Renal cortical epithelial cell (primary cell): ENCODE measurements at places on chromosomes 3 and 15. TPM values are rescaled to one million over a fixed set of nuclear protein-coding genes. Genes with fewer than 3 reads are reported as not detected.

DNA sequence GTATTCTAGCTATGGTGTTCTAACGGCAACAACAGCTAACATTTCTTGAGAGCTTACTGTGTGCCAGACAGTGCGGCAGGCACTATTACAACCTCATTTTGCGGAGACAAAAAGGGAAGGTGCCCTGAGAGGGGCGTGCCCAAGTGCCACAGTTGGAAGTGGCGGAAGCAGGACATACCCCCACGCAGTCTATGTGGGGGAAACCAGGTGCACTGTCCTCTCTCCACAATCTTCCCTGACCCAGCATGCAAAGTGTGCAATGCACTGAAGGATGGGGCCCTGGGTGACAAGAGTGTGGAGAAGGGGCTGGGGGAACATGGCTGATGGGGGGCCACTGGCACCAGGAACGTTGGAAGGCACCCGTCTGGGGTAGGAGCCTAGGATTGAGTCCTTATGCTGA lies 8.6 kb downstream of the ANP32A start:
- no peak for DNase-seq

IL17RE gene
- 0.69 and 1.3 TPM in 2 replicates for total RNA-seq

ZNF385D gene
- 1.0 TPM in 1 of 2 replicates, not detected in the other for total RNA-seq

GRCh38 chr3:14285548-14285925 lies 106.9 kb downstream of the LSM3 start:
- DNase-seq = no peak

DNA sequence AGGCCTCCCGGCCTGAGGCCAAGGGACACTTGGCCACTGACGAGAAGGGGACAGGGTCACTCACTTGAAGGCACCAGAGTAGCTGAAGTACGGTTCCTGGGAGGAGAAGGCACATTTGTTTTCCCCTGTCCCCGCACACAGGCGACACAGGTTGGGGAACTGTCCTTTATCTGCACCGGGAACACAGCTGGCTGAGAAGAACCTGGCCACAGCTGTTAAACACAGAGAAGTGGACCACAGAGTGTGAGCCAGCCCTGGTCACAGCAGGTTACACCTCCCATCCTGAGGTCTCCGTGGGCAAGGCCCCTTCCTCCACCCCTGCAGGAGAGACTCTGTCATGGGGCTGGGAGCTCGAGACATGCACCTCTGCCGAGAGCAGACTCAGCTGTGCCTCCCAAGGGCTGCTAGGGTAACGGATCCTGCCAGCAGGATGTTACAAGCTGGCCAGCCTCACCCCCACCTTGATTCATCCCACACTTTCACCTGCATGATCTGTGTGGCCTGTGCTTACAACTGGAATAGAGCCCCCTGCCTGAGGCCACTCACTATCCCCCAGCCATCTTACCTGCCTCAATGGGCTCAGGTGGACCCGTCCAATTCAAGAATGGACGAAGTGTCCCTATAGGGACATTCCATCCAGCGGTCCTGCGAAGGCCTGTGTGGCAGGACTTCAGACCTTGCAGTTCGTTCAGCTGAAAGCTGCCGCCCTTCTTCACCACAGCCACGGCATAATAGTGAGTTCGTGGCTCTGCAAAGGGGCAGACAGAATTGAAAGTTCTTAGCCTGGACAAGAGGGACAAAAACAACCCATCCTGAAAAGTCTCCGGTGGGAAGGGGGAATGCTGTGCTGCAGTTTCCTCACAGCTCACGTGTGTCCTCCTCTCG lies 9.2 kb downstream of the LTF start:
- DNase-seq = no peak

AP3B2 gene
- total RNA-seq = 0.17 and 1.5 TPM in 2 replicates

- peak; percentile 60 for DNase-seq
Observed at GRCh38 chr3:45760878-45761711, 35.2 kb downstream of the SLC6A20 start.

ABCC5 gene
- 12.0 and 93.6 TPM in 2 replicates for total RNA-seq

DNA sequence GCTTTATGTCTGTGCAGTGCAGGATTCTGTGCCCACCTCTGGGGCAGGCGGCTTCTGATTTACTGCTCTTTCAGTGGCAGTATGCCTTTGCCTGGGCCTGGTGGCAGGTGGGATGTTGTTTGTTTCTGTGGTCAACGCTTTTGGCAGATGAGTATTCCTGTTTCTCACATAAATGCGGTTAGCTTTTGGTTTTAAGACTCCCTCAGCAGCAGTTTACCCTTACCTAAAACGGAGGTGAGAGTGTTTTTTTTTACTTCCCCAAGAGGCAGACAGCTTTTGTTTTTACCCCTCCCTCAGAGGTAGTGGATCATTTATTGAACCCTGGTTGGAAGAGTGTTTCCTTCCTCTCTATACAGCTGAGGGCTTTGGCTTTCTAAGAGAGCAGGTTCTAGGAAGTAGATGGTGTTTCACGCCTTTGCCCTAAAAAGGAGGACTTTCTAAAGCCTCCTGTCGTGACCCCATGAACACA lies 134.1 kb upstream of the PLSCR5 start:
- DNase-seq = no peak

- no peak for DNase-seq
Observed at GRCh38 chr3:134487406-134487805, 1.5 kb downstream of the CEP63 start.

CCPG1 gene
- total RNA-seq = 41.8 and 119 TPM in 2 replicates

DNA sequence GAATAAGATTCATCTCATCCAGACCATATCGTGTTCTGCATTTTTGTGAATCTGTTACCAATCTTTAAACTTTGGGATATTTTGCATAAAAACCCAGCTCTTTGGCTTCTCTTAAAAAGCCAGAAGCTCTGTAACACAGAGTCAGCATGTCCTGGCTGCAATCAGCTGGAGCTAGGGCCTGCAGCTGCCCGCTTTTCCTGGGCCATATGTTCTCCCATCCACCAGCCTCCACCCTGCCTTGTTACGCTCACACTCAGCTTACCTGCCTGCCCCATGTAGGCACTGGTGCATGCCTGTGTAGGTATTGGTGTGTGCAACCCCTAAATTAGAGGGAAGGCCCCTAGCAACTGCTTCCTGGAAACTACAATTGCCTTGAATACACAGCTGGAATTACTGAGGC lies 48.2 kb downstream of the CRYGS start:
- no peak for DNase-seq

MYRIP gene
- total RNA-seq = 0.35 TPM in 1 of 2 replicates, not detected in the other

GRCh38 chr3:79534727-79535126 lies 233.1 kb downstream of the ROBO1 start:
- no peak for DNase-seq

DNA sequence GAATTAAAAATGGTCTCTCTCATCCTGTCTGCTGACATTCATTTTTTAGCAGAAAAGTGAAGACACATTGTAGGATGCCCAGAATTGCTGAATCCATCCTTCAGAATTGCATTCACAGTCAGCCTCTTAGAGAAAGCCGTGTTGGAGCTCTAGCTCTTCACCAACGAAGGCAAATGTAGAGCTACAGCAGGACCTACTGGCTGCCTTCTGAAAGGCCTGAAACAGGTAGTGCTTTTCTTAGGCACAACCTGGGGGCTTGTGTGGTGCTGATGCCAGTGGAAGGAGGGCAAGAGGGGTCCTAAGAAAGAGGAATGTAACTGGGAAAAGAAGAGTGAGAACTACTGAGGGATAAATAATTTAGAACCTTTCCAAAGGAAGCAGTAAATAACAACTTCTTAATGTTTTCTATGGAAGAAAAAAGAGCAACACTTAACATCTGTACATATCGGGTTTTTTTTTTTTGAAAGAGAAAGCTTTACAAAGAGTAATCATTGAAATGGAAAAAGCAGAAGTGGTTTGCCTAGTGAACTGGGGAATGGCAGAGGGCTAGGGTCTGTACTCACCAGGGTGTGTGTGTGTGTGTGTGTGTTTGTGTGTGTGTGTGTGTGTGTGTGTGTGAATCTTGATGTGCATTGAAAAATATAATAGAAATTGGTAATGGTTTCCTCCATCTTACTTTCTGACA lies 297.8 kb downstream of the SATB1 start:
- no peak for DNase-seq

DNA sequence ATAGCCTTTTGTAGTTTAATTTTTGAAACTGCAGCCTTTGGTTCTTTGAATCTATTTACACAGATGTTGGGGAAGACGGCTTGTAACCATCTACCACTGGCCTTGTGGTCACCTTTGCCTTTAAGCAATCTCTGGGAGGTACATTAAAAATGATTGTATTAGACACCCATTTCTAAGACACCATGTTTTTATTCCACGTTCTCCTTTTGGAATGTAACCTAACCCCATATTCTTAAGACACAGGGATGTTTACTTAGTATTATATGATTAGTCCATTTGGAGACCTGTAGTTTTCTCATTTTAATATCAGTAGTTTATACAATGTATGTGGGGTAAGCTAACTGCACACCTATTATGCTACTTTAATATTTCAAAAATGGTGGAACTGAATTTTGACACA lies 175.1 kb upstream of the PLSCR5 start:
- DNase-seq = no peak

GRCh38 chr3:179956416-179956830 lies 80.3 kb downstream of the PEX5L start:
- DNase-seq = no peak

GRCh38 chr3:180325958-180326357 lies 276.0 kb upstream of the TTC14 start:
- DNase-seq = no peak

DNA sequence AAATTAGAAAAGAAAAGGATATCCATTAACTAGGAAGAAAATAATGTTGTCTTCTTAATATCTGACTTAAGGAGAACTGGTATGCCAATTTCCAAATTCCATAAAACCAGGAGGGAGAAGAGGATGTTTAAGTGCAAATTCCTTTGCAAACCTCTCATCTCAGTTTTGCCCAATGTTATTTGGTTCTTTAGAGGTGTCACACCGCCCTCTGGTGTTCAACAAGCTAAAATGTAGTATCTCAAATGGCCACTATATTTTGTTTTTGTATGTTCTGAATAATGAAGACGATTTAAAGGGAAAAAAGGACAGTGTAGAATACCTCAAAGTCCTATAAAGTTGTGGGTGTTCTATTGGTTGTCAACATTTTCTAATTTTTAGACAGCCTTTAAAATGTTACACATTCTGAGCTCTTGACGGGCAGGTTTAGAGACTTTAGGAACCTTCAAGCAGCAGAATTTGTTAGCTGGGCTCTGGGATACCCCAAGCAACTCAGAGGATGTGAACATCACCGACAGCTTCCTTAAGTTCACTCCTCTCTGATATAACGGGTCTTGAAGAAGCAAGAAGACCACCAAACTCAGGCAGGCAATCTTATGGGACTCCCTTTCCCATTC lies 458.3 kb downstream of the MFSD1 start:
- DNase-seq = peak; percentile 77

DNA sequence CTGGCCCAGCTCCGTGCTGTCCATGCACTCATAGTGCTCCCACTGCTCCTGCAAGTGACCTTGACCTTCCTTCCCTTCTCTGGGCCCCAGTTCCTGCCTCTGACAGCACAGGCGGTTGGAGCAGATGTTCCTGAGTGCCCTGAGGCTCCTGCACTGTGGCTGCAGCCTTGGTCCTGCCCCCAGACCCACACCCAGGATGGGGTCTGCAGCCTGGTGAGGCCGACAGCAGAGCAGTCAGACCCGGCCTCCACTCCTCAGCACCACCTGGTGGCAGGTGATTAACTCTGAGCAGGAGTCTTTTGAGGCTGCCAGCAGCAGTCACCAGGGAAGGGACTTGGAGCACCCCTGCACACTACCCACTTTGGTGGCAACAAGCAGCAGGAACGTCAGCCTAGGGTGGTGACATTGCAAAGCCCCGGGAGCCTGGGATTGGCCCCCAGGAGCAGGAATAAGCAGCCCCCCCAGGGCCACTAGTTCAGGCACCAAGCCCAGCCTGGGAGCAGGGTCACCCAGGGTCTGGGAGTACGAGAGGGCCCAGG lies 64.6 kb downstream of the CYP11A1 start:
- DNase-seq = peak; percentile 15

ALS2CL gene
- total RNA-seq = 19.0 and 24.8 TPM in 2 replicates

- peak; percentile 34 for DNase-seq
Observed at GRCh38 chr15:41483115-41483514, 10.6 kb upstream of the ITPKA start.

GRCh38 chr15:40382580-40383456 lies at the start of gene KNSTRN:
Gene KNSTRN, plus strand, starts transcription at chr15:40382721. Its CDS starts 115 bp downstream, at chr15:40382836.
- peak; percentile 88 for DNase-seq

NTRK3 gene
- under 0.01 TPM in 1 of 2 replicates, not detected in the other for total RNA-seq

DNA sequence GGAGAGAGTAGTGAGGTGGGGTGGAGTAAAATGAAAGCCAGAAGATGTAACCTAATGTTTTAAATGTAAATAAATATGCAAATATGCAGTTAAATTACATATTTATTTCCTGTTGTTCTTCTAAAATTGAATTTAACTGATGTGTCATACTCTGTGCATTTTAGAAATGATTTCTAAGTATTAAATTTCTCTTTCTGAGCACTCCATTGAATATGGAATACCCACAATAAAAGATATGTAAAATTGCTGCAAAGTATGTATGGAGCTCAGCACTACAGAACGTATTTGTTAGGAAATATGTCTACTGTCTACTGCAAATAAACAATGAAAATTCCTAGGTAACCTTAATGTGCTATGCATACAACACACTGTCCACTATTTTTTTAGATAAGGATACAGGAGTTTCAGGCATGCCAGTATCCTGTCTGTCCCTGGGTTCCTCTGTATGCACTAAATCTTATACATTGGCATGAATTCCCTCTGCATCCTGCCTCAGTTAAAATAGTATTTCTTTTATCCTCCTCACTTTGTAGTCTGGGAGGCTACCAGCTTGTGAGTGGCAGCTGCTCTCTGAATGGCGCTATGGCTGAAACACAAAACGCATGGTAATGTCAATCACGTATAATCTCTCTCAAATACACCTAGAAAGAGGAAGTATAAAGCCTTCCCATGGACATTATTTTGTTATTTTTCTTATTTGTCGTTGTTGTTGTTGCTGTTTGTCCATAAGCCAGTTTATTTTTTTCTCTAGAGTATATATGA lies 579.5 kb downstream of the PYDC2 start:
- DNase-seq = no peak

DNA sequence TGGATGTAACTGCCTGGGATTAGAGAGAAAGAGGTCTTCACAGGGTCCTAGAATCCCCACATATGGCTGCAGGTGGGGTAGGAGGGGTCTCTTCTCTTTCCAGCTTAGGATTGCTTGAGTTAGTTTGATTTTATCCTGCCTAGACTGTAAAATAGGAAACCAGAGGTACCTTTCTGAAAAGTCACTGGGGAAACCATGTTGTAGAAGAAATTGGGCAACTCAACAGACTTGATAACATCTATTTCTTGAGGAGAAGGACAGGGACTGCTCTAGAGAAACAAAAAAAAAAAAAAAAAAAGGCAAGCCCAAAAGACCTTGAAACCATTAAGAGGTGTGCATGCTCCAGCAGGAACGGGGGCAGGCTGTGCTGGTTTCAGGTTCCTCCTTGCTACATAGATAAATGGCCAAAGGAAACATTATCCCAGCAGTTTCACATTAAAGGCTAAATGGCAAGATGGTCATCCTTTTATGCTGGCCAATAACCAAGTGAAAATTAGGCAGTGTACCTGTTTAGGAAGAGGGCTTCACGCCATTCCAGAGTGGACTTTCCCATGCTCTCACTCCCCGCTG lies 116.1 kb downstream of the ALDH1A2 start:
- DNase-seq = no peak

DNA sequence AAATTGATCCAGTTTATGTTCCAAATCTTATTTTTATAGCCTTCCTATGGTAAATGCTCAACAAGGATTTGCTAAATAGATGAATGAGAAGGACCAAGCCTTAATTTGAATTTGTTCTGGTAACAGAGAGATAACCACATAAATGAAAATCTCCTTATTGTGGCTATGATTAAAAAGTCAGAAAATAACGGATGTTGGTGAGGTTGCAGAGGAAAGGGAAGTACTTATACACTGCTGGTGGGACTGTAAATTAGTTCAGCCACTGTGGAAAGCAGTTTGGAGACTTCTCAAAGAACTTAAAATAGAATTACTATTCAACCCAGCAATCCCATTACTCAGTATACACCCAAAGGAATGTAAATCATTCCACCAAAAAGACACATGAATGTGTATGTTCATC lies 26.2 kb downstream of the AAGAB start:
- no peak for DNase-seq

RARB gene
- total RNA-seq = 4.3 and 4.9 TPM in 2 replicates

CHRNA7 gene
- 0.52 and 1.5 TPM in 2 replicates for total RNA-seq
